ENCODE measurements at places on chromosomes 3 and 15.

- DNase-seq, result peak; percentile 90
Observed at GRCh38 chr3:79521221-79521848, 246.5 kb downstream of the ROBO1 start.

- no peak for DNase-seq
Observed at GRCh38 chr15:46854564-46854963, 862.7 kb upstream of the SEMA6D start.

DNA sequence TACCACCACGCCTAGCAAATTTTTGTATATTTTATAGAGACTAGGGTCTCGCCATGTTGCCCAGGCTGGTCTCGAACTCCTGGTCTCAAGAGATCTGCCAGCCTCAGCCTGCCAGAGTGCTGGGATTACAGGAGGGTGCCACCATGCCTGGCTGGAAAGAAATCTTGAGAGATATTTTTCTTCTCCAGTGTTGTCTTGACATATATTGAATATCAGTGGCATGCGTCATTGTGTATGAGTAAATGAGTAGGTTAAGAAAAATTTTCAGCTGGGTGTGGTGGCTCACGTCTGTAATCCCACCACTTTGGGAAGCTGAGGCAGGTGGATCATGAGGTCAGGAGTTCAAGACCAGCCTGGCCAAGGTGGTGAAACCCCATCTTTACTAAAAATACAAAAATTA lies 3.5 kb upstream of the PIF1 start:
- DNase-seq, result no peak

DNA sequence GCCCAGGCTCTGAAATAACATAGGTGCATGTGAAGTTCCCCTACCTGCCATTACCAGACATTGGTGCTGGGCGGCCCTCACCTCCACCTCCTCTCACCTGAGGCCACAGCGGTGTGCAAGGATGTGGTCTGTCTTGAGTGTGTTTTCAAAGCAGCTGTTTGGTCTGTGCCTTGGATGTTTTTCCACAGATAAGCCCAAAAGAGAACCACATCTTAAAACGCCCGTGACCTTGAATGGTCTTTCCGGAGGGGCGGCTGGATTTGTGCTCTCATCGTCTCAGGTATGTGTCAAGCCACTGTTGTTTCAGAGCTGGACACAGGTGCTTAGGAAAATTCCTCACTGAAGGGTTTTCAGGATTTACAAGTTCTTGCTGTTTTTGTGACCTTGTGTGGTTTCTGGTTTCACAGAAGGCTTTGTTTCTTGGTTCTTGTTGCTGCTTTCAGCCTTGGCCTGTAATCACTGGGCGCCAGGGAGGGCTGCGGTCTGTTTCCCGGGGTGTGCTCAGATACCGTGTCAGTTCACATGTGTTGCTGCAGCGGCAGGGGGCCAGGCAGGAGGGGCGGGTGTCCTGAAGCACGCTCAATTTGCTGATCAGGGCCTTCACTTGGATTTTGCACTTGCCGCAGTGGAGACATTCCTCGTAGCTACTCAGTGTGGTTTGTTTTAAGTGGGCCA lies 128.4 kb downstream of the IGF1R start:
- DNase-seq, result peak; percentile 76

- DNase-seq, result no peak
Observed at GRCh38 chr3:102471001-102471400, 36.2 kb downstream of the ZPLD1 start.

DNA sequence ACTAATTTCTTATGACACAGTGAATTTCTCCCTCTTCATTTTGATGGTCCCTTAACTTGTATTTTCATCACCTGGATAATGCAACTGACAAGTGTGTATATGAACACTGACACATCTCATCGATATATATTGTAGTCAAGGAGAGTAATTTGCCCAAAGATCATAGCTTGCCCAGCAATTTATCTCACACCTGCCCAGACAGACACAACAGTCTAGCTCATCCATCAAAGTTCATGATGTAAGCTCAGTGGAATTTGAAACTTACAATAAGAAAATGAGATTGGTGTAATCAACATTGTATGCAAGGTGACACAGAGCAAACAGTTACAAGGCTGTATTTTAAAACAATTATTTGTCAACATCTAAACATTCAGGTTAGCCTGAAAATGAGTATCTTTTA lies 805.8 kb downstream of the NAALADL2 start:
- DNase-seq, result no peak

DNA sequence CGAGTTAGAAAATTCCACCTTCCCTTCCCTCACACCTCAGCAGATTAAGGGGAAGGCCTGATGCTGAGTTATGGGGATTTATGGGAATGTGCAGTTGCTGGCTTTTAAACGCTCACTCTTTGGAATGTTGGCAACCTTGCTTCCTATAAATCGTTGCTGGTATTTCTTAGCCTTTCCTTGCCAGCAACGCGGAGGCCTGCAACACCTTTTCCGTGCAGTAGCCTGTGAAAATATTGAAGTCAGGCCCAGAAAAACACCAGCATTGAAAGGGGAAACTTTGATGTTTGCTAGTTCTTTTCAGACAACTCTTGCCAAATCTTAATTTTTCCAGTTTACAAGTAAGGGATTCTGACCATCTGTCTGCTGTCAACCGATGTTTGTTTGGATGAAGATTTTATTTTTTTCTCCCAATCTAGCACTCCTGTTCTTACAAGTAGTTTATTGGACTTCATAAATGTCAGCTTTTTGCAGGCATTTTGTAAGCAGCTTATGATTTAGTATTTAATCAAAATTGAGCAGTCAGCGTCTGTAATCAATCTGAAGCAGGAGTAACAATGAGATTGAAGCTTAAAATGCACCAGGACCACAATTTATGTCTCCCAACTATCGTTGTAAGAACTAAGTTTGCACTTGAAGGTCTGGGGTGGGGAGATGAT lies 251.0 kb downstream of the RPLP1 start:
- no peak for DNase-seq

- no peak for DNase-seq
Observed at GRCh38 chr3:59517388-59517787, 467.6 kb upstream of the CFAP20DC start.

DNA sequence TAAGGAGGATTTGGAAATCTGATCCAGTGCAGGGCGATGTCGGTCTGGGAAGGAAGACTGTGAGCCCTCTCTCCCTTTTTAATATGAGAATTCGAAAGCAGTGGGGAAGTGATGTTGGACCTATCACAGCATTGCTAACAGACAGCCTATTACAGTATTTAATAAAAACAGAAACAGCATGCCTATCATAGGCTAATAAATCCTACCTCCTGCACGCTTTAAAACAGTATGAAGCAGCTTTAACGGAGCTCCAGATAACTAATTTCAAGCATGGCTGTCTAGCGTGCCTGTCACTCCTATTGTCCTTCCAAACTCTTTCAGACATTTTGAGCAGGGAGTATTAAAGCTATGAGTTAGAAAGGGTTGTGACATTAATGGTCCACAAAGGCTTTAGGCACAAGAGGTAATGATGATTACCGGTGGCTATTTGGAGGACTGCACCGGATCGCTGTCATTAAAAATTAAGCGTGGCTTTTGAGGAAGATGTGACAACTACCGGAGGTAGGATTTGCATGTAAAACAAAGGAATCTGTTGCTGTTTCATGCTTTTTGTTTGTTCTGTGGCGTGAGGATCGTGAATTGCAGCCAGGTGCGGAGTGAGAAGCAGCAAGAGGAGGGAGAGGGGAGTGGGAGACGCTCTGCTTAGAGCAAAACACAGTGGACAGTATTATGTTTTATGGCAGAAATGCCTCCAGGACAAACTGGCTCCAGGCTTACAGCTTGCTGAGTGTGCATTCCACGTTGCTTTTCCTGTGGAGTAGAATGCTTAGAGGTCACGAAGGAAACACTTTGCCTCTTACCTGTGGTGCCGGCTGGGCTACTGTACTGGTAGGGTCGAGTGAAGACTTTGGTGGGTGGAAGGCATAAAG lies at the start of gene KCNMB2:
Gene KCNMB2 (plus strand): TSS at position 226 of the 869 bp plus-strand sequence.
- DNase-seq, result peak; percentile 77

GRCh38 chr15:68644083-68644904 lies 65.5 kb downstream of the CORO2B start:
- no peak for DNase-seq

DNA sequence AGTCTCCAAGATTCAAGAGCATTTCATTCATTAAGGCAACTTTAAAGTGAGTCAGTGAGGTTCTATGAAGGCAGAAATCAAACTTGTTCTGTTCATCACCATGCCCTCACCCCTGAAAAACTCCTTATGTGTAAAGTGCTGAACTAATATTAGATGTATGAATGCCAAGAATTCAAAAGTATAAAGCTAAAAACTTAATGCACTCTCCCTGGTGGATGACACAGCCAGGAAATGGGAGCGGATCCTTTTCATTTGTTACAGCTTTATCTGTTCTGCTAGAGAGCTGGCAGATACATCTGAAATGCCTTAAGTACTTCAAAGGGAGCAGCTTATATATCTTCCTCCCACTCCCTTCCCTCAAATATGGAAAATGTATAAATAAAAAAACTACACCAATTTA lies 8.2 kb downstream of the TXNRD3 start:
- DNase-seq, result no peak

DNA sequence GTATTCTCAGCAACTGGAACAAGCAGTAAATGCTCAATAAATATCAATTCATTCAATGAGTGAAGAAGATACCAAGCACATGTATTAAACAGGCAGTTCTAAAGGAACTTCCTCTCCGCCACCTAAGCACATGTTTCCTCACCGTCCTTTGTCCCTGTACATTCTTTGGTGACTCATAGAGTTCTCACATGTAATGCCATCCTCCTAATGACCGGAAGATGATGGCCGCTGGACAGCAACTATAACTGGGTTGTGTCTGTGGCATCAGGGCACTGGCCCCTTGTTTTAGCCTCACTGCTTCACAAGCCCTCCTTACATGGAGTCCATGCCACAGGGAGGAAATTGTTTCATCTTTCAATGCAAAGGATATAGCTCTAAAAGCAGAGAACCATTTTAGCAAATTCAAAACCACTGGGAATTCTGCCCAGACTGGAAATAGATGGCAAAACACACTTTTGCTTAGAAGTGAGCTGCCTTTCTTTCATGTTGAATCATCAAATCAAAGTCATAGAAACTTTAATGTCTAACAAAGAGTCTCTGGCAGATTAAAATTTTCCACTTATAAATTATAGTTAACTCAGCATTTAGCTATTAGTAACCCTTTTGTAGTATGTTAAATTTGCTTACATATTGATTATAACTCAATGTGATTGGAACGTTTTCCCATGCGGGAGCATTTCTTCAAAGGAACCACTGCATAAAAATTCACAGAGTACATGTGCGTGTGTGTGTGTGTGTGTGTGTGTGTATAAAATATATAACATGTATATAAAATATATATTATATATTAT lies 74.1 kb downstream of the GAP43 start:
- peak; percentile 29 for DNase-seq

DNA sequence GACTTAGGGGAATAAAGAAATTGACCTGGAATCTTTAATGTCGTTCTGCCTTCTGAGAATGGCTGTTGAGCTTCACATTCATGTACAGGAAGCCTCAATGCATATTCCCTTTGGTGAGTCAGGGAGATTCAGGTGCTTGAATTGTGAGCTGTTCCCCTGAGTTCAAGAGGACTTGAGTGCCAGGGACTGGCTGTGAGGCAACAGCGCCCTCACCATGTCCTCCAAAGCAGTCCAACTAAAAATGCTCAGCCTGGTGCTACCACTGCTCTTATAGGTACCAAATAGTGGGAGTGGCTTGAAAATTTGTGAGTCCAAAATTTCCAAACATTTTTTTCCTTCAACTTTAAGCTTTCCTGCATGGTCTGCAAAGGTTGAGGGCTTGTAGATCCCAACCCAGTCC lies 54.1 kb downstream of the LEO1 start:
- DNase-seq, result no peak

DNA sequence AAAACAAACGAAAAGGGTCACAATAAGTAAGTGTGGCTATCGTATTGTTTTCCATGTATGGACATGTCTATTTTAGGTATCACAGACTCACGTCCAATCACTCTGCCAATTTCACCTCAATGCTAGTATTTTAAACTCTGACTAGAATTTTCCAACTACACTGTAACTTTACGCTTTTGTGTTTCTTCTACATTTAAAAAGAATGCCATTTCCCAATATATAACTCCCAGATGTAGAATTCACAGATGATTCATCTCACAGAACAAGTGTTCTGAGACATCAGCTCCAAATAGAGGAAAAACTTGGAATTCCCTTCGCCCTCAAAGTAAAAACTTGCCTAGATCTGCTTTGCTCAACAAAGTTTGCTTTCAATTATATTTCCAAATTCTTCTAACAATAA lies 14.2 kb downstream of the LRIG1 start:
- no peak for DNase-seq

- peak; percentile 22 for DNase-seq
Observed at GRCh38 chr15:33402600-33402999, 91.8 kb downstream of the RYR3 start.

GRCh38 chr3:47225310-47225906 lies 57.2 kb downstream of the KIF9 start:
- DNase-seq, result no peak

DNA sequence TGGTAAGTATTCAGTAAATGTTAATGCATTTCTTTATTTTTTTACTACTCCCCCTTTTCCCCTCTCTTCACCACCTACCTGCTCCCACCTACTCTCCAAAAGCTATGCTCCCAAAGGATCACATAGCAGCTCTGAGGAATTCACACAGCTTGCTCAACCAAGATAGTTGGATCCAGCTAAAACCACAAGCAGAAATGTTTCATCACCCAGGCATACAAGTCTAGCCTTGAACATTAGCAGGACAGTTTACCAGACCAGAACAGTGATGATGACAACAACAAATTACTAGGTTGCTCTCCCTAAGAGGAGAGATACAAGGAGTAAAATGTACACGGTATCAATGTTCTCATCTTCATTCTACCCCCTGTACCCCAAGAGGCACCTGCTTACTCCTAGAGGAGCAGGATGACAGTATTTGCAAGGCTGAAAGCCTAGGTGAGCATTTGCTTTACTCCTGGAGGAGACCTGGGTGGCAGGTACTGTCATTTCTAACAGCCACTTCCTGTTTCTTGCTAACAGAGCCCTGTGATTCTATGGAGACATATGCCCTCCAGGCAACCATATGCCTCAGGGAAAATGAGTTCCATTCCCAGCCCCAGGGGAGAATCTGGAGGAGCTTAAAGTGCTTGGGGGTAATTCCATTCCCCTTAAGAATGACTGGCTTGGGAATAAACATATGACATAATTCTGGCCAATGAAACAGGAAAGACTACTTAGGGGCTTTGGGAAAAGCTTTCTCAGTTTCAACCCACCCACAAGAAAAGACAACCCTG lies 237.5 kb downstream of the NTRK3 start:
- peak; percentile 23 for DNase-seq

- no peak for DNase-seq
Observed at GRCh38 chr3:149177122-149177521, 44.5 kb downstream of the CP start.

DNA sequence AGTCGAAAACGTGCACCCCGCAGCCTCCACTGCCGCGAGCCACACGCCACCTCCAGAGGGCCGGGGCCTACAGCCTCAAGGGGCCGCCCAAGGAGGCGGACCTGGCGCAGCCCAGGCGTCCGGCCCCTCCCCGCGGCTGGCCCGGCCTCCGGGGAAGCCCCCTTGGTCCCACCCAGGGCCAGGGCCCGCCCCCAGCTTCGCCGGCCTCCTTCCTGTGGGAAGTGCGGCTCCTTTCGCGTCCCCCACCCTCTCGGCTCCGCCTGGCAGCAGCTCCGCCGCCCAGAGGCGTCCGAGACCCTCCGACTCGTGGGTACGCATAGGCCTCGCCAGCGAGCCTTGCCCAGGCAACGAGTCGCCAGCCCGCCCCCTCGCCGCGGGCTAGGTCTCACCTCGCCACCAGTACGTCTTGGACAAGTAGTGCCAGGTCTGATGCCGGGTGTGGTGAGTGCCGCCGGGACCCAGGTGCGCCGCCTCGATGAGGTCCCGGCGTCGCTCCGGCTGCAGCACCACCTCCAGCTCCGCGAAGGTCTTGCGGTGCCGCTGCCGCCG lies 642 bp downstream of the ZBTB11 start:
- DNase-seq, result peak; percentile 97

GRCh38 chr3:156620260-156620659 lies 54.1 kb upstream of the TIPARP start:
- DNase-seq, result peak; percentile 46

Data from eye (tissue), 1 donor.